ENCODE measurements at places on chromosomes 16 and 17. TPM values are rescaled to one million over a fixed set of nuclear protein-coding genes. Genes with fewer than 3 reads are reported as not detected.

DNA sequence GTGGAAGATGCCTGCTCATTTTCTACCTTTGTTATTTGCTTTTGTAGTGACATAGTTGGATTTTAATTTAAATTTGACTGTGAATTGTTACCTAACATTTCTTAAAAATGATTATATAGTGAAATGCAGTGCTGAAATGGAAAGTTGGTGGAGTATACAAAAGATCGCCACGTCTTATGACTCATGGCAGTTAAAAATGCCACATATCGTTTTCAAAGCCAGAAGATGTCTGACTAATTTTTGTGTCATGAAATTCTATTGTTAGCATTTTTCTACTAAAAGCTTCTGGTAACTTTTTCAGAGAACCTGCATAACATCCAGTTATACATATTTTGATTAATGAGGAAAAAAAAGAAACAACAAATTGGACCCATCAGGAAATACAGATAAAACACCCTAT is 20.6 kb downstream of the MAP2K4 start:
- no peak for DNase-seq

DNA sequence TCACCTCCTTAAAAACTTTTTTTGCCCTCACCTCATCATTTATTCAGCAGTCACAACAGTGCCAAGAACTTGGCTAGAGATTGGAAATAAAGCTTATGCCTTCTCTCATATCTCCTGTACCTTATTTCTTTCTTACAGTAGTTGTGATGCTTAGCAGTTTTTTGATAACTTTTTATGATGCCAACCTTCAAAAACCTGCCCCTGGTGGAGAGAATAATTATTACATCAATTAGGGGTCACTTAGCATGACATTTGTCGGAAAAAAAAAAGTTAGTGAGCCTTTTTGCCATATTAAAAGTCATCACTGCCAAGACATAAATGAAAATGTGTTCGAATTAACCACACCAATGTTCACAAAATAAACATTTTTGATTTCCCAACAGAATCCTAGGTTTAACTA is 296.6 kb downstream of the WWOX start:
- DNase-seq = no peak

GRCh38 chr16:86060381-86061317 is 161.7 kb downstream of the IRF8 start:
- no peak for DNase-seq

DNA sequence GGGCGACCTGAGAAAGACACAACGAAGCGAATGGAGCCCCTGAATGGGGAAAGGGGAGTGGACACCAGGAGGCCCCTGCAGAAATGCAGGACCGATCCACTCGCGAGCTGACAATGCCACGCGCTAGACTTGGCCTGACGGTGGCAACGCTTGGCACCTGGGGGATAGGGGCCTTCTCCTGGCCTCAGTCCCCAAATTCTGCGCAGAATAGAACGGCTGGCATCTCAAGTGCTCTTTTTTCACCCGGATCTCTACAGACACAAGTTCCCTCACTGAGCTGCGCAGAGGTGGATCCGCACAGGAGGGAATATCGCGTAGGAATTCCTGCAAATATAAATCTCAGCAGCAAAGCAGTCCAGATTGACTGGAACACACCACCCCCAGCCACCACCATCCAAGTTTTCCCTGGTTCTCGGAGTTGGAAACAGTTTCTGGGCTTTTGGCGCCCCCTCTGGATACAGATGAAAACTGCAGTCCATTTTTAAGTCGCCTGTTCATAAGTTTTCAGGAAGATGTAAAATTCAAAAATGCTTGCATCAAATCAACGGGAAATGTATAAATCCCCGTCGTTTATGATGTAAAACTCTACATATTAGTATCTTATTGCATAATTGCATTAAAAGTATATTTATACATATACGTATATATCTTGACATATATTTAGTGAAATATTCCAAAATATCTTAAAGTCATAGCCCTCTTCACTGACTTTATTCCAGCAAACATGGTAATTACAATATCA is 2.3 kb upstream of the SOX9 start:
- peak; percentile 78 for DNase-seq

- DNase-seq = no peak
Observed at GRCh38 chr17:50608700-50609379, 25.8 kb upstream of the ABCC3 start.

- DNase-seq = no peak
Observed at GRCh38 chr17:35807371-35808144, 1.7 kb upstream of the TAF15 start.

DNA sequence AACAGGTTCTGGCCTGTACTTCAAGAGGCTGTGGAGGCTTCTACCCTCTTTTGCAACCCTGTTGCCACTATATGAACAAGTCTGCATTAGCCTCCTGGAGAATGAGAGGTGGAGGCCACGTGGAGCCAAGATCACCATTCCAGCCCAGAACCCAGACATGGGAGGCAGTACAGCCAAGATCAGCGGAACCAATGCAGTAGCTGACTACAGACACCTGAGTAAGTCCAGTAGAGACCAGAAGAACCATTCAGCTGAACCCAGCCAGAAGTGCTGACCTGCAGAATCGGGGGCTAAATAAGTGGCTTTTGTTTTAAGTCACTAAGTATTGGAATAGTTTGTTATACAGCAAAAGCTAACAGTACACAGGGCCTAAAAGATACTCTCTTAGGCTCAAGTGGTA is 12.1 kb downstream of the FAM20A start:
- DNase-seq = no peak

The SLFN14 gene
- 0.48 TPM for total RNA-seq

The TTYH2 gene
- total RNA-seq = 20.1 TPM

The GAS2L2 gene
- not detected for total RNA-seq

The SCNN1B gene
- 3.0 TPM for total RNA-seq

The ANKFY1 gene
- total RNA-seq = 52.7 TPM

The PYCARD gene
- 21.7 TPM for total RNA-seq

The PIK3R6 gene
- 0.95 TPM for total RNA-seq
